Diencephalon (tissue), 1 donor: ENCODE measurements at places on chromosomes 2 and 18. TPM values are rescaled to one million over a fixed set of nuclear protein-coding genes. Genes with fewer than 3 reads are reported as not detected.

DSC3 gene
- total RNA-seq = 0.23 TPM

GALNT14 gene
- 20.5 TPM for total RNA-seq

PLCD4 gene
- 1.4 TPM for total RNA-seq

SLC66A3 gene
- 8.1 TPM for total RNA-seq

AGFG1 gene
- 76.4 TPM for total RNA-seq

RELCH gene
- total RNA-seq = 86.3 TPM

BOLL gene
- 1.4 TPM for total RNA-seq
